CD4-positive, alpha-beta T cell (primary cell): ENCODE measurements at places on chromosomes 5 and 9. TPM values are rescaled to one million over a fixed set of nuclear protein-coding genes. Genes with fewer than 3 reads are reported as not detected.

The PIP5K1B gene
- not detected for total RNA-seq

The PALM2AKAP2 gene
- not detected for total RNA-seq

- peaks cover 39% of the 10 kb centered on the region for H3K4me1 ChIP-seq
- peak overlapping the region; percentile 39 for H3K27ac ChIP-seq
- DNase-seq: no peak
- H3K27me3 ChIP-seq: no peaks in the 10 kb centered on the region
Observed at GRCh38 chr9:75138260-75139040, 50.1 kb downstream of the OSTF1 start.

DNA sequence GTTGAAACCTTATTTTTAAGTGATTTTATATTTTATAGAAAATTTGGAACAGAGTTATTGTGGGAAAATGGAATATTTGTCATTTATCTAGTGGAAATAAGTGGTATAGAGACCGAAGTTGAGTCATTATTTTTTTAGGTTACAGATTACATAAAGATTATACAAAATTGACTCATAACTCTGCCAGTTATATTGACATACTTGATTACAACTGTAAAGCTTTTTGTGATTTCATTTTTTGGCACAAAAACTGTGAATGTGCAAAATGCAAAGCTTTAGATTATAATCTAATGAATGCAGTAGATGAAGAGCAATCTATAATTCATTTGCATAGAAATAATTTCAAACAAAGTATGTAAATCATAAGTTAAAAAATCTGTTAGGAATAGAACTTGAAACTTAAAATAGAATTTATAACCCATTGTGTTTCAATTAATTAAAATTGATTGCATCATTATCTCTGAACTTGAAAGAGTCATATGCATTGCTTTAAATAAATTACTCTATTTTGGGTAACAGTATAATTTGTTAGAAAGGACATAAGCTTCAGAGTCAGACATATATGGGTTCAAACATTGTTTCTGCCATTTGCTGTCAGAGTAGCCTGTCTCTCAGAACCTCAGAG lies 280.4 kb downstream of the FER start:
- H3K27ac ChIP-seq: no peak overlapping the region
- no peaks in the 10 kb centered on the region for H3K36me3 ChIP-seq
- H3K4me3 ChIP-seq: no peak overlapping the region
- H3K4me1 ChIP-seq: no peaks in the 10 kb centered on the region

GRCh38 chr9:4980086-4980727 lies 4.9 kb upstream of the JAK2 start:
- H3K27me3 ChIP-seq: peaks cover 4% of the 10 kb centered on the region
- DNase-seq: no peak
- H3K4me1 ChIP-seq: peaks cover 12% of the 10 kb centered on the region
- H3K27ac ChIP-seq: no peak overlapping the region

The CARTPT gene
- not detected for total RNA-seq

DNA sequence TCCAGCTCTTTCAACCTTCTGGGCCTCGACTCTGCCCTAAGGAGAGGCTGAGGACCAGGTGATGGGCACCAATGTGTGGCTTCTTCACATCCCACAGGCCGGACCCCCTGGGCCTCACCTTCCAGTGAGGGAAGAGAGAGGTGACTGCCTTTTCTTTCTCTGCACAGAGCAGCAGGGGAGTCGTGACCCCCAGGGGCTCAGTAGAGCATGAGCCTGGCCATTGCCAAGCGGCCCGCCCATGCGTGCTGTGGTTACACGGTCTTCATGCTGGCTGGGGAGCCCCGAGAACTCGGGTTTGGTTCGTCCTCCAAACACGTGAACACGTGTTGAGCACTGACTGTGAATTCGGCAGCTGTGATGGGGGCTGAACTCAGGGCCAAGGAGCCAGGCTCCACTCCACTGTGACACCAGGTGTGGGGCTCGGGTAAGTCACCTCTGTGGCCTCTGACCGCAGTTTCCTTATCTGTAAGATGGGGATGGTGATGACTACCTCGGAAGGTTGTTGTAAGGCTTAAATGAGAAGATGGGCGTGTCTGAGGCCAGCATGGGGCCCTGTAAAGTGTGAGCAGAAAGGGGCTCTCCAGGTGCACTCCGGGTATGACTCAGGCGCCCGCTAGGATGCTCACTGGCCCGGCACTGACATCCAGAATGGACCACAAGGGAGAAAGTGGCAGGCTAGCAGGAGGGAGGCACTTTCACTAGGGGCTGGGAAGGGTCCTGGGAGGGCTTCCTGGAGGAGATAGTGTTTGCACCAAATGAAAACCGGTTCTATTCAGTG lies 13.4 kb upstream of the GRHPR start:
- no peak overlapping the region for H3K4me3 ChIP-seq
- H3K4me1 ChIP-seq: peaks cover 20% of the 10 kb centered on the region
- H3K27me3 ChIP-seq: no peaks in the 10 kb centered on the region
- DNase-seq: peak; percentile 42

The PCDHA1 gene
- total RNA-seq: not detected

- no peaks in the 10 kb centered on the region for H3K27me3 ChIP-seq
- no peak overlapping the region for H3K27ac ChIP-seq
- no peaks in the 10 kb centered on the region for H3K36me3 ChIP-seq
- H3K4me1 ChIP-seq: no peaks in the 10 kb centered on the region
- no peak overlapping the region for H3K4me3 ChIP-seq
Observed at GRCh38 chr5:10468256-10468655, 26.6 kb downstream of the ROPN1L start.

The MLANA gene
- not detected for total RNA-seq

The ZNF454 gene
- not detected for total RNA-seq

The INSYN2B gene
- total RNA-seq: not detected

The ARHGEF37 gene
- total RNA-seq: not detected

DNA sequence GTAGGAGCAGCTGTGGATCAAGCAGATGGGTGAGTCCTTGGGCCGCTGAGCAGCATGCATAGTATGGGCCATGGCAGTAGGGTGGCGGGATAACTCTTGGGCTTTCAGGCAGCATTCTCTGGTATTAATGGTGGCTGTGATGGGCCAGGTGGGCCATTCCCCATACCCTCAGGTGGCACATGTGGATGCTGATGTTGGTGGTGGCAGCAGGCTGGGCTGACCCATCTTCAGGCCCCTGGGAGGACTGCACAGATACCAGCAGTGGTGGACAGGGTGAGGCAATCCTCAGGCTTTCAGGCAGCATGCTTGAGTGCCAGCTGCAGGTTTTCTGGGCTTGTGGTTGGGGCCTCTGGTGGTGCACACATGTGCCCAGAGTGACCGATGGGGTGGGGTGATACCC lies 27.1 kb upstream of the C6 start:
- H3K27ac ChIP-seq: no peak overlapping the region
- H3K36me3 ChIP-seq: no peaks in the 10 kb centered on the region
- H3K27me3 ChIP-seq: no peaks in the 10 kb centered on the region
- no peak for DNase-seq
- H3K4me3 ChIP-seq: no peak overlapping the region

The TRIM7 gene
- total RNA-seq: 3.4 TPM

DNA sequence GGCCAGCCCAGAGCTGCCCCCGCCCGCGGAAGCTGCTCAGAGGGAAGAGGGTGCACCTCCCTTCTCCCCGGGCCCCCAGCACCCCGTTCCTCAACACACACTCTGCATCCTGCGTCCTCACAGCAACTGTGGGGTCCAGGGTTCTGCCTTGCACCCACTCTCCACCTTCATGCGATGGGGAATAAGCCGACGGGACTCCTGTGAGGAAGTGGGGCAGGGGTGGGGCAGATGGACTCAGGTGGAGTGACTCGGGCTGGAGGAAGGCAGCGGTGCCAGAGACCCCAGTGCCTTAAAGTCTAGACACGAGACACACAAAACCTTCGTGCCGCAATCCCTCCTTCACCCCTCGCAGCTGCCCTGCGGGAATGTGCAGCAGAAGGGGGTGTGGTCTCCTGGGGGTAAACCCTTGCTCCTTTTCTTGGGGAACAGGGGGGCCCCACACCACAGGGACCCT lies 8.6 kb downstream of the BRD3 start:
- H3K27ac ChIP-seq: no peak overlapping the region
- H3K4me1 ChIP-seq: peaks cover 74% of the 10 kb centered on the region
- DNase-seq: no peak
- no peak overlapping the region for H3K4me3 ChIP-seq
- peaks cover 10% of the 10 kb centered on the region for H3K36me3 ChIP-seq

The DDX4 gene
- not detected for total RNA-seq

- no peak for DNase-seq
- no peaks in the 10 kb centered on the region for H3K36me3 ChIP-seq
- H3K27ac ChIP-seq: no peak overlapping the region
- H3K4me3 ChIP-seq: no peak overlapping the region
Observed at GRCh38 chr5:139684881-139685749, 37.0 kb downstream of the CXXC5 start.

DNA sequence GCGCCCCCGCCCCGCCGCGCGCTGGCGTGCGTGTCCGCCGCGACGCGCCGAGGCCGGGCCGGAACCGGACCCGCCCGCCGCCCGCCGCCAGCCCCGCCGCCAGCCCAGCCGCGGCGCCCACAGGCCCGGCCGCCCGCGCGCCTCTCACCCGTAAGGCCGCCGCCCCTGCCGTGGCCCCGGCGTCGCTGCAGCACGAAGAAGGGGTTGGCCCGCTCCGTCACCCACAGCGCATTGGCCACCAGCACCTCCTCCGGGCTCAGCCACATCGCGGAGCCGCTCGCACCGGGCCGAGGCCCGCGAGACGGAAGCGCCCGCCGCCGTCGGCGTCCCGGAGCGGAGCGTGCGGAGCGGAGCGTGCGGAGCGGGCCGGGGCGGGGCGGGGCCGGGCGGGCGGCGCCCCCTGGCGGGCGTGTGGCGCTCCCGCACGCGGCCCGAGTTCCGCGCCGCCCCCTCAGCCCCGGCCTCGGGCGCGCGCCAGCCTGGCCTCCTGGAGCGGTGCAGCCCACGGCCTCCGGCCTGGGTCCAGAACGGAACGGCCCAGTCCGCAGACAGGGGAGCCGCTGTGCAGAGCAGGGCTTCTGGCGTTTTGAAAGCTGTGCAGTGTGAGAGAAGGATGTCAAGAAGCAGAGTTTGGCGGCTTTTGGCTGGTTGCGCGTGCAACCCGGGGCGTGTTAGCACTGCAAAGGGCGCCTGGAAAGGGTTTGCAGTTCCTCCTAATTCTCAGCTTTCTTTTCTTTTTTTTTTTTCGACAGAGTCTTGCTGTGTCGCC lies at the start of gene TBC1D9B:
TSS of gene TBC1D9B (minus strand) at position 342 of the 769 bp plus-strand sequence. CDS start at position 266, 76 bp downstream.
- H3K27ac ChIP-seq: no peak within 1 kb of the TSS
- peaks cover 25% of the 10 kb centered on the region for H3K4me1 ChIP-seq
- peak; percentile 63 for DNase-seq
- peak within 1 kb of the TSS; percentile 60 for H3K4me3 ChIP-seq
- H3K27me3 ChIP-seq: no peaks in the 10 kb centered on the region
- peaks cover 21% of the 10 kb centered on the region for H3K36me3 ChIP-seq

The ABHD17B gene
- total RNA-seq: 19.1 TPM

The ADAMTS6 gene
- total RNA-seq: 2.6 TPM

GRCh38 chr9:34502471-34502870 lies 20.3 kb downstream of the ENHO start:
- no peak overlapping the region for H3K4me3 ChIP-seq
- H3K4me1 ChIP-seq: peaks cover 3% of the 10 kb centered on the region
- no peaks in the 10 kb centered on the region for H3K36me3 ChIP-seq
- H3K27ac ChIP-seq: no peak overlapping the region
- no peaks in the 10 kb centered on the region for H3K27me3 ChIP-seq

The BRINP1 gene
- total RNA-seq: not detected

- no peak overlapping the region for H3K27ac ChIP-seq
- no peak for DNase-seq
- H3K4me3 ChIP-seq: no peak overlapping the region
Observed at GRCh38 chr9:130112538-130113151, 58.9 kb downstream of the GPR107 start.

- DNase-seq: no peak
- H3K27ac ChIP-seq: no peak overlapping the region
- H3K27me3 ChIP-seq: no peaks in the 10 kb centered on the region
- H3K4me1 ChIP-seq: peaks cover 35% of the 10 kb centered on the region
- H3K36me3 ChIP-seq: peaks cover 24% of the 10 kb centered on the region
Observed at GRCh38 chr9:86349271-86349670, 4.9 kb downstream of the TUT7 start.

GRCh38 chr5:91139572-91140200 lies 243.4 kb downstream of the ARRDC3 start:
- H3K36me3 ChIP-seq: no peaks in the 10 kb centered on the region
- no peak overlapping the region for H3K27ac ChIP-seq
- H3K4me3 ChIP-seq: no peak overlapping the region
- DNase-seq: no peak

GRCh38 chr5:157370967-157371366 lies 89.0 kb upstream of the NIPAL4 start:
- H3K36me3 ChIP-seq: peaks cover 97% of the 10 kb centered on the region
- no peak overlapping the region for H3K27ac ChIP-seq
- no peaks in the 10 kb centered on the region for H3K4me1 ChIP-seq
- DNase-seq: no peak
- H3K27me3 ChIP-seq: no peaks in the 10 kb centered on the region
- no peak overlapping the region for H3K4me3 ChIP-seq

The CDC26 gene
- total RNA-seq: 18.0 TPM

DNA sequence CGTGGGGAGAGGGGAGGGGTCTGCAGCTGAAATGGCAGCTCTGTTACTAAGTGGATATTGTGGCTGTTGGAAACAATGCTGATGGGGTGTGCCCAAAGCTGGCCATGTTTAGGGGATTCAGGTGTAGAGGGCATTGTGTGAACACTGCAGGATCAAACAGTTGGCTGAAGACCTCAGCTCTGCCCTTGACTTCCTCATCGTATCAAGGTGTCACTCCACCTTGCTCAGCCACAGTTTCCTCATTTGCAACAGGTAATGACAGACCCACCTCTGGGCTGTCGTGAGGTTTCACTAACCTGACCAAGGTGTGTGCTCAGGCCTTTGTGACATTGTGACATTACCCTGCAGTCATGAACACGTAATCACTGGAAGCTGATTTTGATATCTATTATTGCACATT lies 111.9 kb downstream of the ICE1 start:
- no peak overlapping the region for H3K4me3 ChIP-seq
- peaks cover 11% of the 10 kb centered on the region for H3K27me3 ChIP-seq
- DNase-seq: no peak
- no peak overlapping the region for H3K27ac ChIP-seq

The BHMT2 gene
- not detected for total RNA-seq

GRCh38 chr9:81729135-81729534 lies 39.8 kb upstream of the TLE1 start:
- no peak for DNase-seq
- no peaks in the 10 kb centered on the region for H3K4me1 ChIP-seq
- H3K27ac ChIP-seq: no peak overlapping the region
- no peaks in the 10 kb centered on the region for H3K36me3 ChIP-seq
- H3K27me3 ChIP-seq: no peaks in the 10 kb centered on the region
